ENCODE measurements at places on chromosomes 13 and 19. TPM values are rescaled to one million over a fixed set of nuclear protein-coding genes. Genes with fewer than 3 reads are reported as not detected.

GRCh38 chr13:79191501-79191900 lies 214.6 kb downstream of the RBM26 start:
- DNase-seq, result no peak

GRCh38 chr19:1315470-1316166 lies 29.9 kb downstream of the EFNA2 start:
- DNase-seq, result no peak

FUT3 gene
- 0.53 TPM for total RNA-seq

C2CD4C gene
- not detected for total RNA-seq

IPO5 gene
- total RNA-seq, result 242 TPM

NFIX gene
- total RNA-seq, result 5.6 TPM
